ENCODE measurements at places on chromosomes 13 and 19. TPM values are rescaled to one million over a fixed set of nuclear protein-coding genes. Genes with fewer than 3 reads are reported as not detected.

The LGI4 gene
- total RNA-seq = not detected

The BCKDHA gene
- 18.7 TPM for total RNA-seq

The USHBP1 gene
- total RNA-seq = not detected

The OR2Z1 gene
- not detected for total RNA-seq

GRCh38 chr19:34487651-34488051, 6.1 kb downstream of the WTIP start:
- no peak for DNase-seq

DNA sequence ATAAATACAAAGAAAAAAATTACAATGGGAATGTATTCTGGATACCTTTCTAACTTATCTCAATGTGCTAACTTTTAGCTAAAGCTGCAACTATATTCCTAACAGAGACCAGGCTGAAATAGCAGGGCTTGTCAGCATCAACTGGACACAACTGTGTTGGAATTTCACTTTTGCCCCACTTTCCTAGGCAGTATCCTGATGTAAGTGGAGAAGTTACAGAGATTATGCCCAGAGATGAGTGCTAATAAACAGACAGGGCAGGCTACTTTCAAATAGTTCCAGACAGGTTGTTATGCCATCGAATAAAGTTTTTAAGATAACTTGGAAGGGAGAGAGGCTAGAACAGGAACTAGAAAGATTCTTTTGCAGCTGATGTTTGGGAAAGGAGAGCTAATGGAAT, 201.9 kb downstream of the KCTD12 start:
- no peak for DNase-seq

- no peak for DNase-seq
Measured at GRCh38 chr19:51081476-51081875, 1.2 kb downstream of the KLK14 start.

- no peak for DNase-seq
Measured at GRCh38 chr19:11018179-11018578, 57.3 kb downstream of the SMARCA4 start.

DNA sequence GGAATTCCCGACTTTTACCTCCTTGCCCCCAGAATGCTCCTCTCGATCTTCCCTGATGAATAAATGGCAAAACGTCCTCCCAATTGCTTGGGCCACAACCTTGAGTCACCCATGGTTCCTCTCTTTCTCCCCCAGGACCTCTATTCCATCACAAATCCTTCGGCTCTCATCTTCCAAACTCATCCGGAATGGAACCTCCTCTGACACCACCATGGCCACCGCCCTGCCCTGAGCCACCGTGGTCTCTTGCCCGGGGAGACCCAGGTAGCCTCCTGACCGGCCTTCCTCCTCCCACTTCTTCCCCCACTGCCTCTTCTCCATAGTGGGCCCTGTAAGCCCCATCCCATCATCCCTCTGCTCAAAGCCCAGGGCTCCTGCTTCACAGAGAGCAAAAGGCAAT, 4.9 kb downstream of the SLC7A10 start:
- no peak for DNase-seq

- no peak for DNase-seq
Measured at GRCh38 chr19:30647891-30648720, 275.9 kb downstream of the ZNF536 start.

DNA sequence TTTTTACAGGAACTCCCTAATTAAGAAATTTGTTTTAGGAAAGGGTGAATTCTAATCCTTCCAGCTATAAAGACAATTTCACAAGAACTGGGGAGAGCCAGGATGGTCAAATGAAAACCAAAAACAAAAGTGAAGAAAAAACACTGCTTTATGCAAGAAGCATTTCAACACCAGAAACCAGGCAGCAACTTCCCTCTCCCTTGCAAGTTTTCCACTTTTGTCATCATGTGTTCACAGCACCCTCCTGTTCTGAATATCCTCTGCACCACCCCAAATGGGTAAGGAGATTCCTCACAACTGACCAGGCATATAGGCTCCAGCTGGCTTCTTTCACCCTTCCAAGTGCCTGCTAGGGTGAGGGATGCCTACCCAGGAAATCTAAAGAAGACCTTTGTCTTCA, 328.1 kb downstream of the TBC1D4 start:
- DNase-seq = no peak

DNA sequence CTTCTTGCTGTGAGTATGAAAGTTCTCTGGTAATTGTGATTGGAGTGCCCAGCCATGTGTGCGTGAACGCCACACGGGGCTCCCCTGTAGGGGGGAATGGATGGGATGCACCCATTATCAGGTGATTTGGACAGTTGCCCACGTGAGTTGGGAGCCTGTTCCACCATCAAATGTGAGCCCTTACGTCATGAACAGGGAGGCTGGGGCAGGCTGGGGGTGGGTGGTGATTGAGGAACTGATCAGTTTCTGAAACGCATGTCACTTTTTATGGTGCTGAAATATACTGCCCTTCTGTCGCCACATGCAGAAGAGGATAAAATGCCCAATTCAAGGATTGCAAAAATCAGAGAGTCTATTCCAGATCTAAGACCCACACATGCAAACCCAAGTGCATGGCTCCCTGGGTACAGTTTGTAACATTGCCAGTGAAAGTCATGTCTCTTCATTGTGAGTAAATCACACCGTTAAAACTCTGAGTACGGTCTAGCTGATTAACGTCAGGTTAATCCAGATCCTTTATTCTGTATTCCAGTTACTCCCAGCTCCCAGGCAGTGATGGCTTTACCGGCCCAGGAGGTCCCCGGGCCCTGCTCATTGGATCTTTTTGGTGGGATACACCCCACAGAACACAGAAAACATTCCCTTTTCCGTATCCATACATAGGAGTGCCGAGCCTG, 90.2 kb downstream of the RAB20 start:
- no peak for DNase-seq

GRCh38 chr19:17996826-17997316, 11.1 kb upstream of the ARRDC2 start:
- peak; percentile 26 for DNase-seq

DNA sequence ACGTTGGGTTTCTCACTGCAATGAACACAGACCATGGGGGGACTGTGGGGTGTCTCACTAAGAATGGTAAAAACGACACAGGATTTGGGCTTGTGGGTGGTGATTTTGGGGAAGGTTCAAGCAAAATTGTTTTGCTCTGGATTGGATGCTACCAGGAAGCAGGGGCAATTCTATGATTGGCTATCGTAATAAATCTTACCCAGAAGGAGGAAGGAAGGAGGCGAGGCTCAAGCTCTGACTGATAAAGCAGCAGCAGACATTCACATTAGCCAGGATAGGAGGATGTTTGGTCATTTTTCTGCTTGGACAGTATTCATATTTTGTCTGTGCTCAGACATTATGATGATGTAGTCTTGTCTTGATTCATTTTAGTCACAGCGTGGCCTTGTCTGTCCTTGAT, 1.5 kb downstream of the ZNF576 start:
- no peak for DNase-seq

GRCh38 chr19:51531349-51532315, at the start of gene SIGLEC6:
Gene SIGLEC6, minus strand, starts transcription at chr19:51531670. Its CDS starts 22 bp downstream, at chr19:51531648.
- no peak for DNase-seq

DNA sequence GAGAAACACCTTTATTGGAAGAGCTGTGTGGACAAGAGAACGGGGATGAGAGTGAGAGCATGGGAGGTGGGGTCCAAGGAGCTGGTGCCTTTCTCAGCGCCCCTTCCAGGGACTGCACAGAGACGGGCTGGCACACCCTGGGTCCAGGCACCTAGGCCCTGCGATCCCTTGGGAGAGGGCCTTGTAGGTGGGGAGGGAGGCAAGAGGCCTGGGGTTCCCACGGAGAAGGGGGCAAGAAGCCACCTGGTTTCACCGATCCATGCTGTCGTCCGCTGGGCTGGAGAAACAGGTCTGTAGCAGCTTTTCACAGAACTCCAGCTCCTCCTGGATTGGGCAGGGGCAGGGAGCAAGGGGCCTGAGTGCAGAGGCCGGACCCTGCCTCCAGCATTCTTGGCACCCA, 3.5 kb upstream of the PPP6R1 start:
- DNase-seq = no peak

GRCh38 chr13:23348262-23349127, 85.0 kb downstream of the SACS start:
- no peak for DNase-seq

DNA sequence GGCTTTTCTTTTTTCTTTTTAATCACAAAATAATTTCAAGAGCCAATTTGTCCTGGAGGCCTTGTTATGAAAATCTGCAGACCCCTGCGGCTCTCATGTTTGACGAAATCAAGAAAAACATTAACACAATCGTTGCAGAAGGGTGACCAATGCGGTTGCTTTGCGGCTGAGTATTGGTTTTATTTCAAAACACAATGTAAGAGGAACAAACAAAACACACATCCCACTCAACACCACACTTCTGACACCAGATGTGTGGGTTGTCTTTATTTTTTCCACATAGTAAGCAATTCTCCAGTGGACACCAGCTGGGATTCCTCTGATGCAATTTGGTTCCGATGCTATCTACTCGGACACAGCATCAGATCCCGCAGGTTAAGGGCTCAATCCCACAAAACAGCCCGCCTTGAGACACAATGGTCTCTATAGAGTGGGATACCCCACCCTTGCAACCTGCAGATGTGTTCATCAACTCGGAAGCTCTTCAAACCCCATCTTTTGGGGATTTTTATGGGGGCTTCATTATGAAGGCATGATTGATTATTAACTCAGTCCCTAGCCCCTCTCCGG, 21.9 kb upstream of the CCDC124 start:
- DNase-seq = no peak

DNA sequence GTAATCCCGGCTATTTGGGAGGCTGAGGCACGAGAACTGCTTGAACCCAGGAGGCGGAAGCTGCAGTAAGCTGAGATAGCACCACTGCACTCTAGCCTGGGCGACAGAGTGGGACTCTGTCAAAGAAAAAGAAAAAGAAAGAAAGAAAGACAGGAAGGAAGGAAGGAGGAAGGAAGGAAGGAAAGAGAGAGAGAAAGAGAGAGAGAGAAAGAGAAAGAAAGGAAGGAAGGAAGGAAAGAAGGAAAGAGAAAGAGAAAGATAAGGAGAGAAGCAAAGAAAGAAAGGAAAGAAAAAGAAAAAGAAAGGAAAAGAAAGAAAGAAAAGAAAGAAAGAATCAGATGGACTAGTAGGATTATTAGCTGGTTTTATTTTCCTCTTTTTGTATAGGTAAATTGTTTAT, 22.8 kb downstream of the ZNF541 start:
- DNase-seq = no peak

DNA sequence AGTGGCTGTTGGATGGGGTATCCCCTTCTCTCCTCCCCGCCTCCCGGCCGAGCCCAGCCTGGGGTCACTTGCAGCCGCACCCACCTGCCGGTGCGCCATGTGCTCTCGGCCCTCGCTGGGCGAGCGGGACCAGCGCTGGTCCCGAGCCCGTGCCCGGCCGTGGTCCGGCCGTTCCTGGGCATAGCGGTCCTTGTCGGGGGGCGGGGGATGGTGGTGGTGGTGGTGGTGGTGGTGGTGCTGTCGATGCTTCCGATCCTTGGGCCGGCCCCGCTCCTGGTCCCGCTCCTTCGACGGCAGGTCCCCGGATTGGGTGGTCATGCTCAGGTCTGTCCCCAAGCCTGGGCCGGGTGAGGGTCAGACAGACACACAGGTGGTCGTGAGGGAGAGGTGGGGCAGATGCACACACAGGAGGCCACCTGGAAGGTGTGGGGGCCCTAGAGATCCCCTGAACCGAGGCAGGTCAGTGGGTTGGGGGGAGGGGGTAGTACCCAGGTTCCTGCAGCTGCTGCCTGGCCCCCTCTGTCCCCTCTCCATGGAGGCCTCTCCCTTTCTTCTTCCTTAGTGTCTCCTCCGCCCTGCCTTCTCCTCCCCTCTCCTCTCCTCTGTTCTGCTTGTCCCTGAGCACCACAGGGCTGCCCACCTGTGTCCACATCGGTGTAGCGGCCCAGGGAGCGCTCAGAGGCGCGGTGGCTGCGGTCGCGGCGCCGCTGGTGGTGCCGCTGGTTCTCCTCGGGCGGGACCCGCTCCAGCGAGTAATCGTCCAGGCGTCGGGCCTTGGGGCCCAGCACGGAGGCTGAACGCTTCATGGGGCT, 58.7 kb downstream of the IER2 start:
- DNase-seq = no peak

DNA sequence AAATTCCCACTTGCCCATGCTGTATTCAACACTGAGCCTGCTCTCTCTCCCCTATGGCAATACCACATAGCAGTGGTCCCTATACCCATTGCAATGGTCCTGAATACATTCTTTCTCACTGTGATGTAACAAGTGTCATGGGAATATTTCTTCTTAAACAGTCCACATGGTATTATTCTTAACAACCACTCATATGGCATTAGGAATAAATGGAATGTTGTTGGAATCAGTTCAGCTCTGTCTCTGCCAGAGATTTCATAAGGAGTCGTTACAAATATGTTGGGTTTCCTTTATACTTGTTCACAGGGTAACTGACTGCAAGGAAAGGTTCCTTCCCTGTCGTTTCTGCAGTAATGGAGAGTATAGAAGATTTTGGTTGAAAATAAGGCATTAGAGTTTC, 128.3 kb upstream of the SPATA13 start:
- no peak for DNase-seq

GRCh38 chr13:27442797-27443196, 7.6 kb downstream of the MTIF3 start:
- no peak for DNase-seq

DNA sequence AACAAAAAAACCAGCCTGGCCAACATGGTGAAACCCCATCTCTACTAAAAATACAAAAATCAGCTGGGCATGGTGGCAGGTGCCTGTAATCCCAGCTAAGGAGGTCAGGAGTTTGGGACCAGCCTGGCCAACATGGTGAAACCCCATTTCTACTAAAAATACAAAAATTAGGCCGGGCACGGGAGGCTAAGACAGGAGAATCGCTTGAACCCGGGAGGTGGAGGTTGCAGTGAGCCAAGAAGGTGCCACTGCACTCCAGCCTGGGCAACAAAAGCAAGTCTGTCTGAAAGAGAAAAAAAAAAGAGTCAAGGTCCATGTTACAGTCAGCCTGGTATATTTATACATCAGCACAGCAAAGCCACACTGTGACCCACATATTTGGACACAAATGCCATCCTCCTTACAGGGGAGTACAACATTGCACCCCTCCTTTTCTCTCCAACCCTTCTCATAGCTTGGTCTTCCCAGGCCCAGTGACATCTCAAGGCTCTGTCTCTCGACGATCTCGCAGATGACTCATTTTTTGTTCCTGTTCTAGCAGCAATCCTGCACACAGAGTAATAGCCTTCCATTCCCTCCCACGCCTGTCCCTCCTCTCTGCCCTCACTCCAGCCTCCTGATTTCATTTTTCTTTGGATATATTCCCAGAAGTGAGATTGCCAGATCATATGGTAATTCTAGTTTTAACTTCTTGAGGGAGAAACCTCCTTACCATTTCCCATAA, 21.0 kb upstream of the DPP9 start:
- DNase-seq = peak; percentile 47

GRCh38 chr13:23440821-23441618, 7.5 kb upstream of the SACS start:
- no peak for DNase-seq

DNA sequence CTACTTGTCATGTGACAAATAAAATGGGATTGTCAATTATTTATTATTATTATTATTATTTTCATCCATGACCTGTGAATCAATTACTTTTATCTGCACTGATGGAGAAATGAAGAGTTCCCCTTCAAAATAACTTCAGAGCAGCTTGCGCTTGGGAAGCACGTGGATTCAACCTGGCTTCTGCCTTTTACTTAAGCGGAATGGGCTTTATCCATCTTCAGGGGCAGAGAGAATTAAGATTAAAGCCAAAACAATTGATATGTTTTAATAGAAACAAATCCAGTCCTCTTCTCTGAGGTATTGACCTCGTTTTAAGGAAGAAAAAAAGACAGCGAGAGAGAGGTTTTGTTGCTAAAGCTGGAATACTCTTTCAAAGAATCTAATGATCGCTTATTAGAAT, 876 bp downstream of the SACS start:
- no peak for DNase-seq

Data from foreskin keratinocyte (primary cell).